Stimulated activated CD8-positive, alpha-beta memory T cell treated with anti-CD3 and anti-CD28 coated beads, Interleukin-2, amount 100 ng/mL, for 1 hour (primary cell): ENCODE measurements at places on chromosomes 2 and 18.

- no peak for DNase-seq
Measured at GRCh38 chr2:101473911-101474701, 806 bp downstream of the RFX8 start.

DNA sequence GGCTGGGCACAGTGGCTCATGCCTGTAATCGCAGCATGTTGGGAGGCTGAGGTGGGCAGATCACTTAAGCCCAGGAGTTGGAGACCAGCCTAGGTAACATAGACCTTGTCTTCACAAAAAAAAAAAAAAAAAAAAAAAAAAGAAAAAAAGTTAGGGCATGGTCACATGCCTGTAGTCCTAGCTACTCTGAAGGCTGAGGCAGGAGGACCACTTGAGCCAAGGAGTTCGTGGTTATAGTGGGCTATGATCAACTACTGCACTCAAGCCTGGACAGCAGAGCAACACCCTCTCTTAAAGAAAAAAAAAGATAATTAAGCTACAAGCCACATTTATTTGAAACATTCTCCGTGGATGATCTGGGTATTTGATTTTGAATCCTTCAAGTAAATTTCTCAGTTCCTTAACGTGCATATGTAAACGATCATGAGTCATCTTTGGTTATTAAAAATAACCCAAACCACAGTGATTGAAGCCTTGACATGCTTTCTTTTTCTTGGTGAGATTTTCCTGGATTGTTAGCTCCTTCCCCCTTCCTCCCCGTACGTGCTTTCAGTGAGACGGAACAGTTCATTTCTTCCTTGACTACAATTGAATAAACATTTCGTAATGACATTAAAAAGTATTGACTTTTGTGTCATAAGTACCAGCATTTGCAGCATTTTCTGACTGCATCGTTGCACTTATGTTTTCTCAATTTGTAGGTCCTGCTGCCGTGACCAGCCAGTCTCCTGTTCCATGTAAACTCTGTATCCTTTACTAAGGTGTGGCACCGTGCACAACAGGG is 20.3 kb downstream of the RMC1 start:
- no peak for DNase-seq

- DNase-seq: no peak
Measured at GRCh38 chr2:132009874-132010521, 151.8 kb downstream of the ANKRD30BL start.

DNA sequence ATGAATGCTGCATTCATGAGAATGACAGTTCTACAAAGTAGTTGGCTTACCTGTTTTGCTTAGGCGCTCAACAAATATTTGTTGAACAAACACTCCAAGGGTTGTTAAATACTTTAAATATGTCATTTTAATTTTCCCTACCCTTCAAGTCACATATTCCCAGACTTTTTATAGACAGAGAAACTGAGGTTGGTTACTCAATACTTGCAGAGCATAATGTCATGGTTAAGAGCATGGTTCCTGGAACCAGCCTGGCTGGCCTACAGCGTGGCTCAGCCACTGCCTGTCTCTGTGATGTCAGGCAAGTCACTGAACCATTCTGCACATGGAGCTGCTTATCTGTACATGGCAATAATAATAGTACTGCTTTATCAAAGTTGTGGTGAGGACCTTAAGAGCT is 120.0 kb upstream of the STK17B start:
- no peak for DNase-seq

- DNase-seq: no peak
Measured at GRCh38 chr2:12210016-12210933, 463.8 kb downstream of the LPIN1 start.

- no peak for DNase-seq
Measured at GRCh38 chr2:38421274-38422056, 44.4 kb upstream of the ATL2 start.

DNA sequence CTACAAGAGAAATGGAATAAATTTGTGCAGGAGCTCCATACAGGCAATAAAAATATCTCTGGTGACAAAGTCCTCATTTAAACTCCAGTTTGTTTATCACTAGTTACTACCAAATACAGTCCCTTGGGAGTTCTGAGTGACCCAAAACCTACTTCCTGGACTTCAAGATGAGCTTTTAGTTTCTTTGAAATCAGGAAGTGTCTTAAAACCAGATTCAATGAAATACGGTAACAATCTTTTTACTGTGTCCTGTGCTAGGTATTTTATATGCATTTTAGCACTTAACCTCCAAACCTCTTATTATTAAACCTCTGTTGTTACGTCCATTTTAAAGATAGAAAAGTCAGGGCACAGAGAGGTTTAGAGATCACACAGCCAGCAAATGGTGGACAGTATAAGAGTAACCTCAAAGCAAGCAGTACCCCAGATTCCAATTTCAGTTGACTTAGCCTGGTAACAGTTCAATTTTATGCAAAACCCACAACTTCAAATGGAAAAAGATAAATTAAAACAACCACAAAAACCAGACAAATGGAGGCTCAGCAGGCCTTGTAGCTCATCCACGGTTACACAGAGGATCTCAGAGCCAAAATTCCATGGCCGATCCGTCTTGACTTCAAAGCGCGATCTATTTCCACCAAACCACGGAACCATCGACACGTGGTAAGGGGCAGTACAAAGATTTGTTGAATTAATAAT is 1.3 kb upstream of the KCMF1 start:
- no peak for DNase-seq

- DNase-seq: no peak
Measured at GRCh38 chr2:65215946-65216345, 11.7 kb upstream of the ACTR2 start.

DNA sequence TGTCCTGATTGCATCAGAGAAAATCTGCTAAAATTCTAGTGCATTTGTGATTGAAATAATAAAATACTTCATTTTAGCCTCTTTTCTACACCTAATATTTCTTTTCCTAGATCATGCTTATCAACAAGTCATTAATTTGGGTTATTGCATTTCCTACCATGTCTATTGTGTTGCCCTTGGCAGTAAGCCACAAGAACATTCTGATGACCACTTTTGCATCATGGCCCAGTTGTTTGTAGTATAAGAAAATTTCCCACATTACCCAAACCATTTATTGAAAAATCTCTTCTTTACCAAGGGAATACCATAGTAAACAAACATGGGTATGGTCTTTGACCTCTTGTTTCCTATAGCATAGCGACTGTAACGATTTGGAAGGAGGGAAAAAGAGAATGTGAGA is 76.3 kb downstream of the R3HDM1 start:
- no peak for DNase-seq
